ENCODE measurements at places on chromosomes 2 and 18.

GRCh38 chr2:53620981-53621380 lies 146.6 kb upstream of the CHAC2 start:
- no peak for DNase-seq

DNA sequence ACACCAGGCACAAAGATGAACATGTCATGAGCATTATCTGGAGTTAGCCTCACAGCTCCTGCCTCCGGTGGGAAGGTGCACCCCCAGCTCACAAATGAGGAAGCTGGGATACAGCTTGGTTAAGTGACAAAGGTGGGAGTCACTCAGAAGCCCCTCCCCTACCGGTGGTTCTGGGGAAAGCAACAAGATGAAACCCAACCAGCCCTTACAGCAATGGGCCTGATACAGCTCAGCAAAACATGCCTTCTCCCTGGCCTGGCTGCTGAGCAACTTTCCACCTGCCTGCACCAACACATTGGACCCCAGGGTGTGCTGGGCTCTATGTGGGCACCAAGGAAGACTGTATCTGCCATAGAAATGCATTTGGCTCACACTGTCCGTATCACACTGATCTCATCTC lies 113.2 kb downstream of the GYPC start:
- DNase-seq: no peak

- DNase-seq: no peak
Measured at GRCh38 chr2:208097313-208097712, 27.0 kb downstream of the CRYGD start.

DNA sequence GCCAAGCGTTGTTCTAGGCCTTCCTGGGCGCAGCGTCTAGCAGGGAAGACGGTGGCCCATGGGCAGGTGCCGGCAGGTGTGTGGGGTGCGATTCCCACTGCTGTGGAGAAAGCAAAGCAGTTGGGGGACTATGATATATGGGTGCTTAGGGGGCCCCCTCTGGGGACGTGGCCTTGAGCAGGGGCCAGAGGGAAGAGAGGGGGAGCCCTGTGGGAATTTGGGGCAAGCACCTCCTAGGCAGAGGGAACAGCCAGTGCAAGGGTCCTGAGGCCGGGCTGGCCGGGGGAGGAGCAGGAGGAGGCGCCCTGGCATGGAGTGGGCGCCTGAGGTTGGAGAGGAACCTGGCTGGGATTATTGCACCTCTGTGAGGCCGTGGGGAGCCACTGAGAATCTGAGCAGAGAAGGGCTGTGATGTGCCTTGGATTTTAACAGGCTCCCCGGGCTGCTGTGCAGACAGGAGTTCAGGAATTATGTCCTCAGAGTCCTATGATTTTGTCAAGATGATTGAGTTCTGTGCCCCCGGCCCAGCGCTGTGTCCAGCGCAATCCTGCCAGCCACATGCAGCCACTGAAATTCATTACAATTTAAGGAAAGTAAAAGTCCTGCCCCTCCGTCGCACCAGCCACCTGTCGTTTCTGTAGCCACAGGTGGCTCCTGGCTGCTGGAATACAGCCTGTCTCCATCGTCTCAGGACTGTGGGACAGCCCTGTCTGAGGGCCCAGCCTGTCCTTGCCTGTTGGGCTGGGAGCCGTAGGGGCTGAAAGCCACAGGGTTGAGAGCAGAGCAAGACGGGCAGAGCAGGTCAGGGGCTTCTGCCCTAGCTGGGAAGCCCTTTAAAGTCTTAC lies 9.1 kb upstream of the KLHL30 start:
- no peak for DNase-seq

DNA sequence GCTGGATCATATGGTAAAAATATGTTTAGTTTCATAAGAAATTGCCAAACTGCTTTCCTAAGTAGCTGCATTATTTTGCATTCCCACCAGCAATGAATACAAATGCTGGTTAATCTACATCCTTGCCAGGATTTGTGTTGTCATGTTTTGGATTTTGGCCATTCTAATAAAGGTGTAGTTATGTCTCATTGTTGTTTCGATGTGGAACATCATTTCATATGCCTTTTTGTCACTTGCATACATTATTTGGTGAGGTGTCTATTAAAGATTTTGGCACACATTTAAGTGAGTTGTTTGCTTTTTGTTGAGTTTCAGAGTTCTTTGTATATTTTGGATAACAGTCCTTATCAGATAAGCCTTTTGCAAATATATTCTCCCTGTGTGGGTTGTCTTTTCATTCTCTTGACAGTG lies 299.2 kb upstream of the TFPI start:
- DNase-seq: no peak

DNA sequence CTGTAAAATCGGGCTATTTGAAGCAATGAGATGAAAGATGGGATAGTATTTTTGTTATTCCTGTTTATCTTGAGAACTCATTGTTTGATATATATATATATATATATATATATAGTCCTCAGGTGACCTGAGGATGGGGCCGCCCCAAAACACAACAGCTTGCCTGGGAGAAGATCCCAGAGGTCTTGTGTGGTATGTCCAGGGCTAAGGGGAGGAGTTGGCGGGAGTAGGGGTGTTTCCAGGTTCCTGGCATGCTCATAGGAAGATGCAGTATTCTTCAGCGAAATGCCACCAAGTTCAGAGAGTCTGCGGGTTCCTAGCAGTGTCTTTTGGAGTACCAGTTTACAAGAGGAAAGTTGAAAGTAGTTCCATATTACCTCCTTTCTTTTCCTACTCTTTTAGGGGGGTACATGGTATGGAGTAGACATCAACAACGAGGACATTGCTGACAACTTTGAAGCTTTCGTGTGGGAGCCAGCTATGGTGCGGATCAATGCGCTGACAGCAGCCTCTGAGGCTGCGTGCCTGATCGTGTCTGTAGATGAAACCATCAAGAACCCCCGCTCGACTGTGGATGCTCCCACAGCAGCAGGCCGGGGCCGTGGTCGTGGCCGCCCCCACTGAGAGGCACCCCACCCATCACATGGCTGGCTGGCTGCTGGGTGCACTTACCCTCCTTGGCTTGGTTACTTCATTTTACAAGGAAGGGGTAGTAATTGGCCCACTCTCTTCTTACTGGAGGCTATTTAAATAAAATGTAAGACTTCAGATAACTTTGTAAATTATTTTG lies 18.3 kb downstream of the CCT7 start:
- no peak for DNase-seq

DNA sequence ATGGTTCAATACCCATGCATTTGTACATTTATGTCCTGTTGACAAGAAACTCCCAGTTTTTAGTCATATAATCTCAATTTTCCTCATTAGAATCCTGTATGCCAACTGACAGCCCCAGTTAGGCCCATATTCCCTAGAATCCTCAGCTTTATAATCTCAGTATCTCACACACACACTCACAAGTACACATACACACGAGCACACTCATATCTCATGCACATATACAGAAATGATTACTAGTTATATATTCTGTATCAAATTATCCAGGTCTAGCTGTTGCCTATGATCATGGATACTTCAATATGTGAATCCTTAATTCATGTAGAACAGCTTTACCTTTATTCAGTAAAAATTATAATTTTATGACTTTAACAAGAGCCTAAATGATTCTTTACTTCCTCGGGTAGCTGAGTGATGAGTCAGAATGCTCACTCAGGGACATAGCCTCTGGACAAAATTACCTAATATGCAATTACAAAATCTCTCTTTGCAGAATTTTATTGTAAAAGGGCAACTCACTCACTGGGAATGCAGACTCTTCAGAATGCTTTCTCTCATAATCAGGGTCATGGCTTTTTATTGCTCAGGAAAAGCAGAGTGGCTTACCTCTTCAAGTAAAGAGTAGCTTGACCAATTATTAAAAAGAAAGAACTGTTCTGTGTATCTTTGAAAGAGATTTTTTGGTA lies 193.6 kb upstream of the PIK3C3 start:
- peak; percentile 85 for DNase-seq

DNA sequence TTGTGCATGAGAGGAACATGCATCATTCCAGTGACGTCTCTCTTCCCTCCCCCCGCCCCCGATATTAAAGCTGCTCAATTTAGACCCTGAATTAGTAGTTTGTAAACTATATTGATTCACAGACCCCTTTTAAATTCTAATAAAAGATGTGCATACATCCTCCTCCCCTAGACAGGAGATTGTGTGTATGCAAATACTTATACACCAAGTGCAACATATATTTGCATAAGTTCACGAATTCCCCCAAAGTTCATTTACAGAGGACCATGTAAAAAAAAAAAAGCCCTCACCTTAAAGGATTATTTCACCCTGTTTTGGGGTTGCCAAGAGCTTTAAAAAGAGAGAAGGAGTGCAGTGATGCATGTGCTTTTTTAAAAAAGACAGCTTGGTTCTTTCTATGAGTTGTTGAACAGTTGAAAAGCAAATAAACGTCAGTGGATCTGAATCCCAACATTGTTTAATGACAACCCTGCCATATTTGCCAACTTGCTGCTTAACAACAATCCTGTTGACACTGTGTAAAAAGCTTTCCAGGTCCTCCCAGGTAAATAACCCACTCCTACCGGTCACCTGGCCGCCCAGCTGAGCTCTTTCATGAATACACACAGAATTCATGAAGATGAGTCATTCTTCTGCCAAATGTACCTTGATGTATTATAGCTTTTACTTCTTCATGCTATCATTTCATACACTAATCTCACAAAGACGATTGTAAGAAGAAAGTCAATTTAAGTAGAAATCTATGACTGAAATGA lies 211.5 kb downstream of the IKZF2 start:
- DNase-seq: no peak

- DNase-seq: no peak
Measured at GRCh38 chr2:36058953-36059352, 296.6 kb upstream of the CRIM1 start.

GRCh38 chr18:36828157-36828629 lies 609 bp downstream of the TPGS2 start:
- peak; percentile 61 for DNase-seq

GRCh38 chr2:133400411-133400810 lies 167.9 kb downstream of the NCKAP5 start:
- DNase-seq: peak; percentile 18

DNA sequence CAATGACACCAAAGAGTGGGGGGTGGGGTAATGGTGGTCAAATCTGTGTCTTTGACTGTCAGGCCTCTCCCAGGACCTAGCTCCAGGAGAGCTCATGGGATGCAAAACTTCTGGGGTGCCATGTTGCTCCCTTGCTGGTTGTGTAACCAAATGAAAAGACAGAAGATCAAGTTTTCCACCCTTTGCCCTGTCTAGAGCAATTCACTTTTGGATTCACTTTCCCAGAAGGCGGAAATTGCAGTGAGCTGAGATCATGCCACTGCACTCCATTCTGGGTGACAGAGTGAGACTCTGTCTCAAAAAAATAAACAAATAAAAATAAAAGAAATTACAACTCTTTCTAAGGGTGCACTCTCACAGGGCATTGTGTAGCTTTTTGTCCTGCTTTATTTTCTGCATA lies 34.9 kb upstream of the PLA2R1 start:
- no peak for DNase-seq

GRCh38 chr2:165420231-165420630 lies 49.3 kb upstream of the CSRNP3 start:
- DNase-seq: no peak

DNA sequence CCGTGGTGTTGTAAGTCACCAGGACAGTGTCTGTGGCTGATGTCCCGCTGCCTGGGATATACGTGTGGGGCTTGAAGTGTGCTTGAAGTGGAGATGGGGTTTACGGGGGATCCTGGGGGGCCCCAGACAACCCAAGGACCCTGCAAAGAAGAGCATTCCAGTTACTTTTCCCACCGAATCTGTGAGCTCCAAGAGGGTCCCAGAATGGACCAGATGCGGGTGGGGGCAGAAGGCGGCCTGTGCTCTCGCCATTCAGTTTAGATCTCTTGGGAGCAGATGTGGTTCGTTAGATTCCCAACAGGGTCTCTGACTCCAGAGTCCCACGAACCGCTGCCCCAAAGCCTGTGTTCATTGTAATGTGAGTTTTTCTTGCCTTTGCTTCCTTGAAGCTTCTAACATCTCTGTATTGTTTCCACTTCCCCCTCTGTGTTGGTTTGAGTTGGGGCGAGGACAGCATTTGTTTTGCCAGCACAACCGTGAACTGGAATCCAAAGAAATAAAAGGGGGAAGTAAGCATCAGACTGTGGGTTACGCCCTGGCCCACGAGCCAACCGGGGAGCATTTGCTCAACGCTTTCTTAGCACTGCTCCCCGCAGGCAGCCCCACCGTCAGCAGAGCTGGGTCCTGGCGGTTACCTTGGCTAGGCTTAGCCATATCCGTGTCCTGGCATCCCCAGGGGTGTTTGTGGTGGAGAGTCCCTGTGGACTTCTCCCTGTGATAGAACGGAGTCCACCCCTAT lies 92.1 kb downstream of the SH3BP4 start:
- no peak for DNase-seq

DNA sequence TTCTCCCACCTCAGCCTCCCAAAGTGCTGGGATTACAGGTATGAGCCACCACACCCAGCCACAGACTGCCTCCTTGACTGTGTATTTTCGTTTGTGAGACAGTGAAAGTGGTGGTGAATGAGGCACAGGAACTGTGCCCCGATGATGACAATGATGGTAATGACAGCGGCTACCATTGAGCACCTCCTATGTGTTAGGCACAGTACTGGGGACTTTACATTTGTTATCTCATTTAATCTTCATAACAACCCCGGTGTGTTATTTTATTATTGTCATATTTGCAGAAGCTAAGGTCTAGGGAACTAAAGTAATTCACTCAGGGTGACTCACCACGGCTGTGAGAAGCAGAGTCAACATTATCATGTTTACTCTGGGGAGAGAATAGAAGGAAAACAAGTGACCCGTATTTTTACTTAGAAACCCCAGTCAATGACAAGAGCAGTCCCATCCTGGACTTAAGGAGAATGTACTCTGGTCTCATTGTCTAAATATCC lies 77.6 kb upstream of the ALPP start:
- DNase-seq: no peak

Measured in AG10803 (cell line).